ENCODE measurements at places on chromosomes 11 and 22.
A peak's percentile ranks its signal among the peaks of the same experiment; 100 is the strongest.

DNA sequence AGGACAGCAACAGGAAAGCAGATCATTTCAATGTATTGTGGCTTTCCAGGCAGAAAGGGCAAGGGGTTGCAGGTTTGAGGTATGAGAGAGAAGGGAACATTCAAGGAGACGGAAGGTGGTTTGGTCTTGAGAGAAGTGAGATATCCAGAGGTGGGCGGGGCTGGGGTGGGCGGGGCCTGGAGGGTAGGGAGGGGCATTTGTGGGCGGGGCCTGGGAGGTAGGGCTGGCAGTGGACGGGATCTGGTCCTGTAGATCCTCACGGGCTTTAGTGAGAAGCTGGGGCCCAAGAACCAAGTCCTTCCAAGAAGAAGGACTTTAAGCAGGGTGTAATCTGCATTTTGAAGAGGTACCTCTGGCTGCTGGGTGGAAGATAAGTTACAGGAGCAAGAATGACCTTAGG, 199.2 kb downstream of the MN1 start:
- no peak for DNase-seq

DNA sequence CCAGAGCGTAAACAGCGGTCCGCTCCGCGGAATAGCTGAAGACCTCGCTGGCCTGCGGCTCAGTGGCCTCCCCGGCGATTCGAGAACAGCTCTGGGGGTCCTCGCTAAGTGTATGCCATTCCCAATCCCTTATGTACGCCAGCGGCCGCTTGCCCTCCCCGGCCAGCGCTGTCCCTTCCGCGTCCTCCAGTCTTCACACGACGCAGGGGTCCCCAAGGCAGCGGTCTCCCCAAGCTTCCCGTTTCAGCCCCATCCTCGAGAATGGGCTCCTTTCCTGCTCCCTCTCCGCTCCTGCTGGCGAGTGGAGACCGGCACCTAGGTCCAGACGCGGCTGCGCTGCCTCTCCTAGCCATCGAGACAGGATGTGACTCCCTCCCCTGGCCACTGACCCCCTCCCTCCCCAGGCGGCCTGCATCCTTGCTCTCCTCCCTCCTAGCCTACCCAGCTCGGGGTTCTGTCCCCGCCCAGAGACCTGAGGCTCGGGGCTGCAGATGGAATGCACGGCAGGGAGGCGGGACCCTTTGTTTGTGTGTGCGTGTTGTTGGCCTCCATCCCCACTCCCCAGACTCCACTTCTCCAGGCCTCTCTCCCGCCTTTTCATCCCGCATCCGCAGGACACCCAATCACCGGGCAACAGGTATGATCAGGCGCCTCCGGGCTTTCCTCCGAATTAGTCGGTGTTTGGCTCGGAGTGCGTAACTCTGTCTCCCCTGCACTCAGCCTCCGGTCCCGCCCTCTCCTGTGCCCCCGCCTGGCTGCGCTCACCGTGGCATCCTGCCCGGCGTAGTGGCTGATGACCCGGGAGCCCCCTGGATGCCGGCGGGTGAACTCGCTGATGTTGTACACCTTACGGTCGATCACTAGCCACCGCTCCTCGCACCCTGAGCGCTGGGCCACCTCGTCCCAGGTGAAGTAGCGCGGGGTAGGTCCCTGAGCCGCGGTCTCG, 740 bp downstream of the FADS1 start:
- peak; percentile 57 for DNase-seq

- no peak for DNase-seq
These were observed 160.4 kb downstream of the CTTN start for GRCh38 chr11:70558681-70559080.

DNA sequence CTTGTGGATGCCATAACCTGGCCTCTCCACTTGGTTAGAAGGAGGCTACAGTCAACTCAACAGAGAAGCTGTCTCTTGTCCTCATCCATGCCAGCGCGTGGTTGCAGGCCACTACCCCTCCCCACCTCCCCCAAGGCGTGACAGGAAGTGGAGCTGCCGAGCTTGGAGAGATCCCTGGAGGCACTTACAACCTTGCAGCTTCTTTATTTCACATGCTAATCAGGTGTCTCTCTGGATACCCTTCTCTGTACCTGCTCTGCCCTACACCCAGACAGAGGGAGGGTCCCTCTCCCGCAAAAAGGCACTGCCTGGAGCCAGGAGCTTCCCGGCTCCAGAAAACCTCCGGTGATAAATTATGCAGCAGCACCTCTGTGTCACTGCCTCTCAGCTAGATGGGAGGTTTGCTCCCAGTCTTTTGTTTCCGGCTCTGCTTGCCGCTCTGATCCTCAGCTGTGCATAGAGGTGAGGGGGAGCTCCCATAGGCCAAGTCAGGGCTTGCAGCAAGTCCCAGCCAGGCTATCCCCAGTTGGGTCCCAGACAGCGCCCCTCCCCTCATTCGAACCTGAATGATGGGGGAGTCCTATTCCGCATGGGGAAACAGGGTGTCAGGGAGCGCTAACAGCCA, 5.7 kb downstream of the LRP4 start:
- DNase-seq, result no peak

DNA sequence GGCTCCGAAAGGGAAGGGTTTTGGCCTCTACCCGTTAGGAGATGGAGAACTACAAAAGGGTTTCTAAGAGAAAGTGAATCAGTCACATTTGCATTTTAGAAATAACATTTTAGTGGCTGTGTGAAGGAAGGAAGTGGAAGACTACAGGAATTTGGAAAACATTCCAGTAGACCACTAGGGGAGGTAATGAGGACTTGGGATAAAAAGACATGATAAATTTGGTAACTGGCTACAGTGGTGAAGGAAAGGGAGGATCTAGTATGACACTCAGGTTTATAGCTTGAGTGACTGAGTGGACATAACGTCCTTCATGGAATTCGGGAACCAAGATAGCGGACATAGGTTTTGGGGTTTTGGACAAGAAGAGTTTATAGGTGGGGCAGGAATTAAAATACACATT, 7.0 kb upstream of the RRM1 start:
- no peak for DNase-seq

- no peak for DNase-seq
These were observed 29.5 kb downstream of the UBASH3B start for GRCh38 chr11:122685041-122685440.

DNA sequence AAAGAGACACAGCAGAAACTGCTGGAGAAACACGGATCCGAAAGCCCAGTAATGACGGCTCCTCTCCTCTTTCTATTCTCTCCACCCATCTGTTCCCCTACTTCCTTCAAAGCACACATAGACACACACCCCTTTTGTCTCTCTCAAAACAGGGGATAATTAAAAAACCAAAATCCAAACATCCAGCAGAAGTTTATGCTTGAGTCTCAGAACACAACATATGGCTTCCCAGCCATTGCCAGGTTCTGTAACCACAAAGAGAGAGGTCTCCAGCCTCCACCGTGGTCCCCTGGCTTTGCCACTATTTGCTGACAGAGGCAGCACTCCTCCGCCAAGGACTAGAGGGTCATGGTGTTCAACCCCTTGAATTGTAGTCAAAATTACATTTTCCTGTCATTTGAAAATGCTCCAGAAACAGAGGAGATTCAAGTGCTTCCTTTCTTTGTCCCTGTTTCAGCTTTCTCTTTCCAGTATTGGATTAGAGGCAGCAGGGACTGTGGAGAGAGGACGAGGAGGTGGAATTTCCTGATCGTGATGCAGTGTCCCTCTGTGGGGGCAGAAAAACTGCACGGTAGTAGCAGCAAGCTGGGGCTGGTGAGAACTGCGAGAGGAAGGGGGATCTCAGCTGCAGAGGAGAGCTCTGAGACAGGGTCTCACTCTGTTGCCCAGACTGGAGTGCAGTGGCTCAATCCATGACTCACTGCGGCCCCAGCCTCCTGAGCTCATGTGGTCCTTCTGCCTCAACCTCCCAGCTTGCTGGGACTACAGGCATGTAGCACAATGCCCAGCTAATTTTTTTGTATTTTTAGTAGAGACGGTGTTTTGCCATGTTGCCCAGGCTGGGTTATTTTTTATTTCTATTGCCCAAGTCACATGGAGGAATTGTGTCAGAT, 60.3 kb downstream of the UBASH3B start:
- no peak for DNase-seq

GRCh38 chr11:36270701-36271100, 18.5 kb downstream of the COMMD9 start:
- DNase-seq, result no peak

DNA sequence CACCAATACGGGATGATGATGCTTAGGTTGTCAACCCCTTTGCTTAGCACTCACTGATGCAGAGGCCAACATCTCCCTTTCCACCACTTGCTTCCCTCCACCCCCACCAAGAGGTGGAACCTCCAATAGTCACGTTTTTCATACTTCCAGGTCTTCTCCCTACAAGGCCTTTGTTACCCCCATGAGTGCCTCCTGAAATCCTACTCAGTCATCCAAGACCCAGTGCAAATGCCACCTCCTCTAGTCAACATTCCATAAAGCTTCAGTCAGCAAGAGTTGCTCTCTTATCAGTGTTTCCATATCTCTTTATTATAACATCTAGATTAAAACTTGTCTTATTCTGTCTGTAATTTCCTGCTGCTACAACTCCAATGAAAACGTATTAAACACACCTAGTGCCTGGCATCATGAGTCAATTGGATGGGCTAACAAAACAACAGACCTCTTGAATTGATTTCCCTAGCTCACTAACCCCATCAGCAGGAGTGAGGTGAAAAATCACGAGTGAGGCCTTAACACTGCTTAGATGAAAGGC, 370.7 kb upstream of the CCDC90B start:
- DNase-seq, result no peak

- DNase-seq, result no peak
These were observed 2.7 kb downstream of the REXO2 start for GRCh38 chr11:114441921-114442320.

DNA sequence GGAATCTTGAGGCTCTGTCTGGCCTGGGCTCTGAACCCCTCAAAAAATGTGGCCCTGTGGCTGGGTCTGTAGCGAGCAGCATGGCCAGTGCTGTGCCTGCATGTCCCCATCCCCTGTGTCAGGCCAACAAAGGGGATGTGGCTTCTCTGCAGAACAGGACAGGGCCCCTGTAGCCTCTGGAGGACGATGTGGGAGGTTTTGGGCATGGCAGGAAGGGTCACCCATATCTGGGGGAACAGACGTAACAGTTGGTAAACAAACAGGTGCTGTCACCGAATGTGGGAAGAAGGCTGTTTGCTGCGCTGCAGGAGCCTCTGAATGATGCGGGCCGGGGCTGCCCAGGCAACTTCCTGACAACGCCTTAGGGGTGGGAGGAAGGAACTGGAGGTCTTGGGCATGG, 35.0 kb downstream of the LRP5 start:
- no peak for DNase-seq

- DNase-seq, result no peak
These were observed 115.5 kb downstream of the PHF21B start for GRCh38 chr22:44894321-44894720.

DNA sequence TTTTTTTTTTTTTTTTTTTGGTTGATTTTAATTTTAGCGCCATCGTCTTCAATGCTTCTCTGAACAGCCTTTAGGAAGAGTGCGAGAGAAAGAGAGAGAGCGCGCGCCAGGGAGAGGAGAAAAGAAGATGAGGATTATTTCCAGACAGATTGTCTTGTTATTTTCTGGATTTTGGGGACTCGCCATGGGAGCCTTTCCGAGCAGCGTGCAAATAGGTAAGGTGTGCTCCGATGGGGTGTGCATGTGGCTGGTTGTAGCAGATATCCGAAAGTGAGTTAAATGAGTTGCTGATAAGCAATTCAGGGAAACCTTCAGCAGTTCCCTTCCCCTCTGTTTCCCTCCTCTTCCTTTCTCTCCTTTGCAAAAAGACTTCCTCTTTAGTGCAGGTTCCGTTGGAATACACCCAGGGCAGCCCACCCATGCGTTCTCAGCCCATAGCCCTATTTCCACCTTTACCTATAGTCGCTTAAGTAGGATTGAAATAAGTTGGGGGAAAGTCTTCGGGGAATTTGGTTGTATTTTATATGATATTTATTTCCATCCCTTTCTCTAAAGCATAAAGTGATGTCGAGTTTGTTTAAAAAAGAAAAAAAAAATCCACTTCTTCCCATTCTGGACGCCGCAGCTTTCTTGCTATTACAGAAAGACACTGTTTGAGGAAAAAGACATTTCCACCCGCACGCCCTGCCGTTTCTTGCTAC, 1.1 kb downstream of the GRIA4 start:
- DNase-seq, result no peak

GRCh38 chr11:22582151-22582410, 43.5 kb downstream of the FANCF start:
- no peak for DNase-seq

DNA sequence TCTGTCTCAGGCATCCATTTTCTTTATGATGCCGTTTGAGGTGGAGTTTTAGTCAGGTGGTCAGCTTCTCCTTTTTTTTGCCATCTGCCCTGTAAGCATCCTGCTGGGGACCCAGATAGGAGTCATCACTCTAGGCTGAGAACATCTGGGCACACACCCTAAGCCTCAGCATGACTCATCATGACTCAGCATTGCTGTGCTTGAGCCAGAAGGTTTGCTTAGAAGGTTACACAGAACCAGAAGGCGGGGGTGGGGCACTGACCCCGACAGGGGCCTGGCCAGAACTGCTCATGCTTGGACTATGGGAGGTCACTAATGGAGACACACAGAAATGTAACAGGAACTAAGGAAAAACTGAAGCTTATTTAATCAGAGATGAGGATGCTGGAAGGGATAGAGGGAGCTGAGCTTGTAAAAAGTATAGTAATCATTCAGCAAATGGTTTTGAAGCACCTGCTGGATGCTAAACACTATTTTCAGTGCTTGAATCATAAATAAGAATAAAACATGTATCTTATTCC, 10.9 kb upstream of the HBE1 start:
- DNase-seq, result no peak

DNA sequence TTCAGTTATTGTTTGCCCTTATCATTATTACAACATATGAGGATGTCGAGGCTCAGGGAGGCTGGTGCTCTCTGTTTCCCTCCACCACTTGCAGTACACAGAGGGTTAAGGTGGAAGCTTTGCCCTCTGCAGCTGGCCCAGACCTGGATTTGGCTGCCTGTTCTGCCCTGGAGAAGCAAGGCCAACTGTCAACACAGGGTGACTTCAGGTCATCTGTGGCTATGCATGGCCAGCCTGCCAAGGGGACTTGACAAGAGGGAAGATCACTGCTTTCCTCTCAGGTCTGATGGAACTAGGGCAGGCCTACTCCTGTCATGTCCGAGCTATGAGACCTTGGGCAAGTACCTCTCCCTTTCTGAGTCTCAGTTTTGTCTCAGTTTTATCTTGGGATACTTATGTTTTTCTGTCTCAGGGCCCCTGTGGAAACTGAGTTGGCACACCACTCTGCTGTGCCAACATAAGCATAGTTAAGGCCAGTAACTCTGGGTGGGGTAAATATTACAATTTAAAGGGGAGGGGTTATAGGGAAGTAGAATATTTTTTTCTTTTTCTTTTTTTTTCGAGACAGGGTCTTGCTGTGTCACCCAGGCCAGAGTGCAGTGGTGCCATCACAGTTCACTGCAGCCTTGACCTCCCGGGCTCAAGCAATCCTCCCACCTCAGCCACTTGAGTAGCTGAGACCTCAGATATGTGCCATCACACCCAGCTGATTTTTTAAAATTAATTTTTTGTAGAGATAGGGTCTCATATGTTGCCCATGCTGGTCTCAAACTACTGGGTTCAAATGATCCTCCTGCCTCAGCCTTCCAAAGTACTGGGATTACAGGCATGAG, 2.4 kb upstream of the THRSP start:
- DNase-seq, result no peak

- DNase-seq, result no peak
These were observed 25.8 kb upstream of the TREH start for GRCh38 chr11:118705111-118705741.

Data from posterior cingulate gyrus (tissue), 11 donors.